ENCODE measurements at places on chromosomes 5 and 9.
A peak's percentile ranks its signal among the peaks of the same experiment; 100 is the strongest.

DNA sequence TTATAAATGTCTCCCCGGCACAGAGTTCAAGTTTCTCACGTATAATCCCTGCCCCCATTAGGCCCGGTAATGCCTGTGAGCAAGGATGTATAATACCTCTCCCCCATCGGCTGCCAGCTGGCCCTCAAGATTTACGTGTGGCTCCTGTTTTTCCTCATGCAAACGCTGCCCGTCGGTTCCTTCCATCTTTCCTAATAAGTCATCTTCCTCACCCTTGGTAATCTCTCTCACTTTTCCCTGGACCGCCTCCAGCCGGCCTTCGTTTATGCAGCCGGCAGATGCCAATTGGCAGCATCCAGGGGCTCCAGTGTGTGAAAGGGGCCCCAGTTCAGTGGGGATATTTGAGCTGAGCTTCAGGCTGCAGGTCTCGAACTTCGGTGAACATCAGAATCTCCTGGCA is 86.5 kb upstream of the NEURL1B start:
- no peaks in the 10 kb centered on the region for H3K4me1 ChIP-seq
- no peak for DNase-seq
- no peak overlapping the region for H3K4me3 ChIP-seq
- no peaks in the 10 kb centered on the region for H3K27me3 ChIP-seq
- H3K27ac ChIP-seq = no peak overlapping the region

DNA sequence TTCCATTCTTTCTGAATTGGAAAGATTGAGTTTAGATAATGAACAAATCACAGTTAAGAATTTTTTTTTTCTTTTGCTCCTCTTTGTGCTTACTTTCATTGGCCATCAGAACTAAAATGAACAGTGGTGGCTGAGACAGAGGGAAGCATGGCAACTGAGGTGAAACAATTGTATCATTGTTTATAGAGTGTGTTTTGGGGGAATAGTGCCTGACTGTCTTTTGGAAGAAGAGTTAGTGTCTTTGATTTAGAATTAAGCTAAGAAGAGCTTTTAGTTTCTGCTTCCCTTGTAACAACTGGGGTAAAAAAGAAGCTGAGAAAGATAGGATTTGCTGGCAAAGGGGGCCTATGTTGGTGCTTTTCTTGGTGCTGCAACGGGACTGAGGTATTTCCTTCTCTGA is 24.0 kb downstream of the HSD17B4 start:
- no peak overlapping the region for H3K4me3 ChIP-seq
- no peak overlapping the region for H3K27ac ChIP-seq
- DNase-seq = no peak
- peaks cover 51% of the 10 kb centered on the region for H3K4me1 ChIP-seq

DNA sequence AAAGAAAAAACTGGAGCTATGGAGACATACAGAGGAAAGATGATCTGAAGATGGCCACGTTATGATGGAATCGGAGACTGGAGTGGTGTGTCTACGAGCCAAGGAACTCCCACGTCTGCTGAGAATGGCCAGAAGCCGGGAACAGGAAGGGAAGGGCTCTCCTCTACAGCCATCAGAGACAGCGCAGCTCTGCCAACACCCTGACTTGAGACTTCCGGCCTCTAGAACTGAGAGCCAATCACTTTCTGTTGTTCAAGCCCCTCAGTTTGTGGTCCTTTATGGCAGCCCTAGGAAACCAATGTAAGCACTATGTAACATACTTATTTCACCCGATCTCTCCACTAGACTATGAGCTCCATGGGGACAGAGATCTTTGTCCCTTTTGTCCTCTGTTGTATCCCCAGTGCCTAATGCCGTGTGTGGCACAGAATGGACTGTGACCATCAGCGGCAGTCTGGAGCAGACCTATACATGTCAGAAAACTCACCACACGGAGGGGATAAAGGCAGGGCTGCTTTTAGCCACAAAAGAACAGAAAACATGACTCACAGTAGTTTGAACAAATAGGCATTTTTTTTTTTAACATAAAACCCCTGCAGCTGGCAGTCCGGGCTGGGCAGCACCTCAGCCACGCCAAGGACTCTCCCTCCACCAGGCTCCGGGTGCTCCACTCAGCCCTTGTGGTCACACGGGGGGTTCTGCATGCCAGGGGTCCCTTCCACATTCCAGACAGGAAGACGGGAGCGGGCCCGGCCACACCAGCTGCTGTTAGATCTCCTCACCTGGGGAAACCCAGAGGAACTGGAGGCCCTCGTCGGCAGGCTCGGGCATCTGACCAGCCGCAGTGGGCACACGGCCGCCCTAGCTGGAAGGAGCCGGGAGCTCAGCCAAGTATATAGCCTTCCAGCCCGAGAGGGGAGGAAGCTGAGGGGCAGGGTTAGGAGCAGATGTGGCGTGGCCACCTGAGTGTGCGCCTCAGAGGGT is 16.1 kb upstream of the MXD3 start:
- no peak for DNase-seq
- no peaks in the 10 kb centered on the region for H3K27me3 ChIP-seq
- peaks cover 9% of the 10 kb centered on the region for H3K4me1 ChIP-seq
- no peaks in the 10 kb centered on the region for H3K36me3 ChIP-seq
- no peak overlapping the region for H3K4me3 ChIP-seq

GRCh38 chr9:129176701-129177442 is 1.2 kb downstream of the IER5L start:
- peaks cover 6% of the 10 kb centered on the region for H3K4me1 ChIP-seq
- peak overlapping the region; percentile 84 for H3K4me3 ChIP-seq
- peaks cover 93% of the 10 kb centered on the region for H3K27me3 ChIP-seq

GRCh38 chr5:67773411-67774266 is 441.9 kb upstream of the PIK3R1 start:
- H3K4me3 ChIP-seq = no peak overlapping the region
- H3K4me1 ChIP-seq = peaks cover 7% of the 10 kb centered on the region
- DNase-seq = no peak
- H3K27me3 ChIP-seq = no peaks in the 10 kb centered on the region
- H3K27ac ChIP-seq = no peak overlapping the region

GRCh38 chr5:130720355-130720754 is 444.7 kb downstream of the HINT1 start:
- H3K4me1 ChIP-seq = peaks cover 16% of the 10 kb centered on the region
- peak; percentile 81 for DNase-seq
- H3K36me3 ChIP-seq = no peaks in the 10 kb centered on the region
- H3K27ac ChIP-seq = no peak overlapping the region
- H3K4me3 ChIP-seq = no peak overlapping the region

DNA sequence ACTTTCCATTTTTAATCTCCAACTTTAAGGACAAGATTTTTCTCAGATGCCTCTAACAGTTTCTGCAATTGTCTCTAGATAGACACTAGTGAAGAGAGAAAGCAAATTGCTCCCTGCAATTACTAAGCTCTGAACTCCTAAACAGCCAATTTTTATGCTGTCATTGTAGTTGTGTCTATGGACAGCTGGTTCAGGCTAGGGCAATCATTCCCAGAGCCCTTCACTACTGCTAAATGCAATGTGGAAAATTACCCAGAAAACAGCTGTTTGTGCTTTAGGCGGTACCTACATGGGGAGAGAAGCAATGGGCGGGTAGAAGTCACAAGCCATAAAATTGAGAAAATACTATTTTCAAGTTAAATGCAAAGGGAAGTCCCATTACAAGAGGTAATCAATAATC is 211.6 kb downstream of the SPOCK1 start:
- no peaks in the 10 kb centered on the region for H3K4me1 ChIP-seq
- no peak overlapping the region for H3K27ac ChIP-seq
- H3K4me3 ChIP-seq = no peak overlapping the region
- H3K36me3 ChIP-seq = no peaks in the 10 kb centered on the region
- DNase-seq = no peak

DNA sequence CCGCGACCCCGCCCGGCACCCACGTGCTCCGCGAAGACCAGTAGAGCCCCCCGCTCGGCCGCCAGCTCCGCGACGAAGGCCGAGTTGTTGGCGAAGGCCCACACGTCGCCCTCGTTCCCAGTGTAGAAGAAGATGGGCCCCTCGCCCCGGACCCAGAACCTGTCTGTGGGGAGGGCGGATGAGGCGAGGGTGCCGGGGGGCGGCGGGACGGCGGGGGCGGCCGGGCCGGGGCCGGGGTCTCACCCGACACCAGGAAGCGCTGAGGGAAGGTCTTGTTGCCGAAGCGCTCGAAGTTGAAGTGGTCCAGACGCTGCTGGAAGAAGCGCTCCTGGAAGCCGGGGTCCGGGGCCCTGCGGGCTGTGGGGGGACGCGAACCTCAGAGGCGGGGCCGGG is 317 bp downstream of the DPP7 start:
- DNase-seq = no peak
- H3K27ac ChIP-seq = no peak overlapping the region
- H3K36me3 ChIP-seq = no peaks in the 10 kb centered on the region

DNA sequence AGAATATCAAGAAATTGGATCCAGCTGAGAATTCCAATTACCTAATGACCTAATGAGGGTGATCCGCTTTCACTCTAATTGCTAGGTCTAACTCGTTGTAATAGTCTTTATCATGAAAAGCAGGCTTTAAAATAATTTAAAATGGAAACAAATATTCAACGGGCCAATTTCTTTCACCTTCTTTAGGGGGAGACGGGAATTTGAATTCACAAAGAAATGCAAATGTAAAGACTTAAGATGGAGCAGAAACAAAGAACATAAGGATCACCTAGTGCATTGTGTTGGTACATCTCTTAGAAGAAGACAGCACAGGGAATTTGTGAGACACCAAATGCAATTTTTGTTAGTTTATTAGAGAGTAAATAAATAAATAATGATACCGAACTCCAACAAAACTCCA is 1.5 kb upstream of the KCNN2 start:
- H3K4me3 ChIP-seq = peak overlapping the region; percentile 77
- H3K27me3 ChIP-seq = peaks cover 14% of the 10 kb centered on the region
- peak overlapping the region; percentile 91 for H3K27ac ChIP-seq
- no peaks in the 10 kb centered on the region for H3K36me3 ChIP-seq

Measured in GM23338 (cell line).